ENCODE measurements at places on chromosomes 6 and 20.

- DNase-seq, result no peak
Measured at GRCh38 chr6:70421509-70421908, 8.2 kb downstream of the FAM135A start.

GRCh38 chr6:164693944-164694343 lies 615.5 kb downstream of the C6orf118 start:
- DNase-seq, result no peak

DNA sequence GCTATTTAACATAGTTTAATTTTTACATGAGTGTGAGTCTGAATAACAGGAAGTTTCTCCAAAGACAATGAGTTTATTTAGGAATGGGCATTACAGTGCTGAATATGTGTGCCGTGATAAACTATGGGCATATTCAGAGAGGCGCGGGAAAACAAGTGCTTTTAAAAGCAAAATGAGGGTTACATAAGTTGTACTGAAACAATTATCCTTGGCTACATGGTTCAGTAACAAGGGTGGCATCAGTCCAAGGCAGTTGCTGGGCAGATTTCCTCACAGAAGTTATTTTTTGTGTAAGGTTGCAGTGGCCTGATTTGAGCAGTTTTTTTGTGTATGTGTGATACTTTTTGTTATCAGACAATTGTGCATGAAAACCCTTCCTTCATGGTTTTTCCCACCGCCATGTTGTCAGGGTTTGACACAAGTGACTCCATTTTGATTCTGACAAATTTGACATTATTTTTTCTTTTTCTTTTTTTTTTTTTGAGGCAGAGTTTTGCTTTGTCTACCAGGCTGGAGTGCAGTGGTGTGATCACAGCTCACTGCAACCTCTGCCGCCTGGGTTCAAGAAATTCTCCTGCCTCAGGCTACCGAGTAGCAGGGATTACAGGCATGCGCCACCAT lies 22.3 kb upstream of the PXDC1 start:
- DNase-seq, result no peak

DNA sequence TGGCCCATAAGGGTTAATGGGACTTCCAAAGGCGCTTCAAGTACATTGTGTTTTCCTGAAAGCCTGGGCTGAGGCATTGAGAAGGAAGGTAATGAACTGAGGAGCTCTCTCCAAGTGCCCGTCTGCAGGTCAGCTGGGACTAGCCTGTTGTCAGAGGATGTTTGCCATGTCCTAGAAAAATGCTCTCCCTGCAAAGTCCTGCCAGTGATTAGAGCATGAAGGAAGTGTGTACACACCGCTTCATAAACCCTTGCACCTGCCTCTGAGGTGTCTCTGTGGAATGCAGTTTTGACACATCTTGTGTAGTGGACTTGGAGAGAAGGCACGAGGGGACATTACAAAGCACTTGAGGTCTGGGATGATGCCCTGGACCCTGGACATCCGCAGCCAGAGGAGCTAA lies 506.7 kb downstream of the KIF16B start:
- no peak for DNase-seq

DNA sequence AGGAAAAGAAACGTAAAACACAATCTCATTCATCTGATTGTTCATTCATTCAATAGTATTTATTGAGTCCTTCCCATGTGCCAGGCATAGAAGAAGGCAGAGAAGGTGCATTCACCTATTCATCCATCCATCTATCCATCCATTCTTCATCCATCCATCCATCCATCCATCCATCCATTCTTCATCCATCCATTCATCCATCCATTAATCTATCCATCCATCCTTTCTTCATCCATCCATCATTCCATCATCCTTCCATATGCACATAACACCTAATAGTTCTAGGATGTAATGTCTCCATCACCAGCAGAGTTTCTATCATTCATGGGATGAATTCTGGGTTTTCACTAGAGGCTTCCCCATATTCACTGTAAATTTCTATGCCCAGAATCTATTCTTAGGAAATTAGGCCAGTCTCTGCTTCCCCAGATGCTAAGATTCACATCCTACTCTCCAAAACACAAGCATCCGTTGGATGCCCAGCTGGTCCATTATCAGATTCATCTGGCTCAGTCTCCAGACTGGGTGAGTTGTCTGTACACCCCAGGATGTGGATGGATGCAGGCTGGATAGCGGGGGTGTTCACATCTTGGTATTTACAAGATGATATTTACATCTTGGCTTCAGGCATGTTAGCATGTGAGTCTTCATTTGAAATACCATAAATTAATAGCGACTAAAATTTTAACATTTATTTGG lies 517.7 kb upstream of the SULF2 start:
- DNase-seq, result no peak

GRCh38 chr6:18405477-18406293 lies 18.5 kb downstream of the RNF144B start:
- no peak for DNase-seq
